ENCODE measurements at places on chromosomes 1 and 21.
A peak's percentile ranks its signal among the peaks of the same experiment; 100 is the strongest.

DNA sequence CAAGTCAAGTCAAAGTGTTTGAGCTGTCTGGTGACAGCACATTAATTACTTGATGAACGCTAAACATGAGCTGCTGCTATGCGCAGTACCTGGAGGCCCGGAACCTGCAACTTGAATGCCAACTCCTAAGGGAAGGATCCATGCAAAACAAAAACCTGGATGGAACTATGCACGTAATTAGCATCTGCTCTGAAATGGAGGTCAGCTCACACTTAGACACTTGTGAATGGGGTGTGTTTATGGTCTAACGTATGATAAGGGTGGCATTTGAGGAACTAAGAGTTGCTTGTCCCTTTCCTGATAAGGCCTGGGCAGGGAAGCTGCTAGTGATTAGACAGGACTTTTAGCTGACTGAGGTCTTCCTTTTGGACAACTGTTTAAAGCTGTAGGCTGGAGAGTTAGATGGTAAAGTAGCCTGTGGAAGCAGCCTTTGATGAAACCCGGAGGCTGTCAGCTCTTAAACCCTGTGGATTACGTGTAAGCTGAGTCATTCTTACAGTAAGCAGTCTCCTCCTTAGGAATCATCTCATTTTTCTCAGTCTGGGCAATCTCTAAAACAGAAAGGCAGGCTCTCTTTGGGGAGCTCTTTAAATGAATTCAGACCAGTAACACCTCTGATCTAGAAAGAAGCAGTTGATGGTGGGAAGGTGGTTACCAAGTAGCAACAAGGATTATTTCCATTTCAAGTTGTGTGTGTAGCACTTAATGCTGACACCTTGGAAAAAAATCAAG is 6.8 kb downstream of the TENT5C start:
- no peak overlapping the region for H3K4me3 ChIP-seq
- H3K27me3 ChIP-seq: no peaks in the 10 kb centered on the region
- DNase-seq: peak; percentile 42
- no peak overlapping the region for H3K27ac ChIP-seq

GRCh38 chr1:22275626-22276395 is 132.9 kb upstream of the WNT4 start:
- no peaks in the 10 kb centered on the region for H3K27me3 ChIP-seq
- H3K36me3 ChIP-seq: no peaks in the 10 kb centered on the region
- DNase-seq: peak; percentile 70
- no peak overlapping the region for H3K4me3 ChIP-seq
- H3K27ac ChIP-seq: no peak overlapping the region
- H3K4me1 ChIP-seq: no peaks in the 10 kb centered on the region

DNA sequence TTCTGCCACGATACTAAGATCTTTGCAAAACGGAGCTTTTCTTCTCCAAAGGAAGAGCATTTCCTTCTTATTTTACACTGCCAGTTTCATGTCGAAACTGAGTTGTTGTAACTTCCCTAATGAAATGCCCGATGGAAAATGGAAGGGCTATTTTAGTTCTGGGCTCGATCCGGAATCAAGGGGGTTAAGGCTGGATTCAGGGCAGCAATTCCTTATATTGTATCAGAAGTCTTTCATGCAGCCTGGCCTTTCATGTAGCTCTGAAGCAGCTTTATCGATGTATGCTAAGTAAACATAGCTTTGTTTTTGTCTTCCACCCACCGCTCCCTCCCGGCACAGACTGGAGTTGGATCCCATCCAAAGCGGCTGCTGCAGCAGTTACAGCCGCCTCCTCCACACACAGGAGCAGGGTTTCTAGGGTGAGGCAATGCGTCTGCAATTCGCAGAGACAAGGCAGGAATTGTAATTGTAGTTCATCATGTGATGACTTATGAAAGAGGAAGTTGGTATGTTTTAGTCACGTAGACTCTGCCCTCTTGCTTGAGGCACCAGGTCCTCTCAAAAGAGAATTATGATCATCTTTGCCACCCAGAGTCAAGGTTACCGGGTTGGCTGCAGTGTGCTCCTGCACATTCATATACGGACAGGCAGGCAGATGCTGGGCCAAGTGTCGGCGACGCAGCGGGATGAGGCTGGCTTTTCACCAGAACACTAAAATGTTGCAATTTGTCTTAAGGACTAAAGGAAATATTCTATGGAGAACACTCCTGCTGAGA is 2.6 kb upstream of the IRF2BP2 start:
- H3K4me3 ChIP-seq: no peak overlapping the region
- no peaks in the 10 kb centered on the region for H3K27me3 ChIP-seq
- peaks cover 3% of the 10 kb centered on the region for H3K4me1 ChIP-seq
- H3K36me3 ChIP-seq: peaks cover 1% of the 10 kb centered on the region
- peak overlapping the region; percentile 3 for H3K27ac ChIP-seq

DNA sequence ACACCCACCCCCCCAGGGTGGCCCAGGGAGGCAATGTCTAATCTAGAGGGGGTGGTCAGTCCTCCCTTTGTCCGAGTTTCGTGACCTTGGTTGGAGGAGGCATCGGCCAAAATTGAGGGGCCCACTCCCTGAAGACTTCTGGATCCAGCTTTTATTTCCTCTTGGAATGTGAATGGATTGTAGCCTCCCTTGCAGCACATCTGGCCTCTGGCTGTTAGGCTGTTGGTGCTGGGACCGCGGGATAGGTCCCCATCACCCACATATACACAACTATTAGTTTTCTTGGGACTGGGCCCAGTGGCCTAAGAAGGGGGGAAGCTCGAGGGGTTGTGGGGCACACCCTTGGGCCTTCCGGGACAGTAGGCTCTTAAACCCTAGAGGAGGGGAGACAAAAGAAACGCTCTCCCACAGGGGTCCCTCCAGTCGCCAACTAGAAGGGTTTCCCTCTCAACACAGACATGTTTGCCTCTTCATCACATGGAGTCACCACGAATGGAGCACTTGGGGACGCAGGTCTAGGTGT is 2.5 kb downstream of the LHX4 start:
- H3K4me3 ChIP-seq: no peak overlapping the region
- H3K36me3 ChIP-seq: no peaks in the 10 kb centered on the region
- DNase-seq: peak; percentile 19
- peaks cover 73% of the 10 kb centered on the region for H3K27me3 ChIP-seq
- no peak overlapping the region for H3K27ac ChIP-seq
- H3K4me1 ChIP-seq: no peaks in the 10 kb centered on the region

DNA sequence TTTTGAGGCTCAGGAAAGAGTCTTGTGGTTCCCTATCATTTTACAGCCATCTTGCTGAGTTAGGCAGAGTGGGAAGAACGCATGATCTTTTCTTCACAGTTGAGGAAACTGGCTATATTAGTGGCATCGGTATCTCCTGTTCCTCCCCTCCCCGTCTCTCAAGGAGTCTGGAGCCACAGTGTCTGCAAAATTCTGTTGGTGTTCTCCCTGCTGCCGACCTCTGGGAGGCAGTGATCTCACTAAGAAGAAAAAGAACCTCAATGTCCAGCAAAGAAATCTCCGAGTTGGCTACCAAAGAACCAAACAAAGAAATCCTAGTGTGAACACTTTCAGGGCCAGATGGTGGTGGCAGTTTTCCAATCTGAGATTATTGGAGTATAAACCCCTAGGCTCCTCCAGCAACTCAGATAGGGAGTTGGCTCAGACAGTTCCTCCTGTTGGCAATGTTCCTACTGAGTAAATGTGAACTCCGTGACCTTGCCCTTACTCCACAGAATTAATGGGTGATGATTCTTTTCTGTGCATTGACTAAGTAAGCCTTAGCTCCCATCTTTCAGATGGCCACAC is 41.2 kb downstream of the PRAMEF20 start:
- H3K4me3 ChIP-seq: no peak overlapping the region
- no peaks in the 10 kb centered on the region for H3K36me3 ChIP-seq
- DNase-seq: no peak
- H3K27ac ChIP-seq: no peak overlapping the region

DNA sequence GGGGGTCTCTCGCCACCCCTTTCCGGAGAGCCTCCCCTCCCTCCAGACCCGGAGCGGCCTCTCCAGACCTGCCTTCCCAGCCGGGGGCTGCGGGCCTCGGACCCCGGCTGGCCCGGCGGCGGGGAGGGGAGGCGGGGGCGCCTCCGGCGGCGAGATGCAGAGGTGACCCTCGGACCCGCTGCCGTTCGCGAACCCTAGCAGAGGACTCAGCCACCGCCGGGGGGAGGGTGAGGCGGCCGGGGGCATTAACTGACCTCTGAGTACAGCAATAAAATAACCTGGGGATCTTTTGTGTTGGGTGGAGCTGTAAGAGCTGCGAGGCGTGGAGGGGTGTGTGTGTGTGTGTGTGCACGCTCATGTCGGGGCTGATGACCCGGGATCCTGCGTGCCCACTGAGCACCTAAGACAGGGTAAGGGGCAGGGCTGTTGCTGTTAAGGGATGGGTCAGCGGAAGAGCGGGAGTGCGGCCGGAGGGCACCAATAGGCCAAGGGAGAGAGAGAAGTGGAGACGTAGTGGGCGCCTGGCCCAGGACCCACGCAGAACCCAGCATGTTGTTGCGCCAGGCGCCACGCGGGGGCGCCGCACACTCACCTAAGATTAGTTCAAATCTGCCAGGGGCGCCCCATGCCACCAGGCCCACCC is 6.3 kb downstream of the HAPLN2 start:
- no peaks in the 10 kb centered on the region for H3K4me1 ChIP-seq
- peaks cover 20% of the 10 kb centered on the region for H3K27me3 ChIP-seq
- peak; percentile 40 for DNase-seq

DNA sequence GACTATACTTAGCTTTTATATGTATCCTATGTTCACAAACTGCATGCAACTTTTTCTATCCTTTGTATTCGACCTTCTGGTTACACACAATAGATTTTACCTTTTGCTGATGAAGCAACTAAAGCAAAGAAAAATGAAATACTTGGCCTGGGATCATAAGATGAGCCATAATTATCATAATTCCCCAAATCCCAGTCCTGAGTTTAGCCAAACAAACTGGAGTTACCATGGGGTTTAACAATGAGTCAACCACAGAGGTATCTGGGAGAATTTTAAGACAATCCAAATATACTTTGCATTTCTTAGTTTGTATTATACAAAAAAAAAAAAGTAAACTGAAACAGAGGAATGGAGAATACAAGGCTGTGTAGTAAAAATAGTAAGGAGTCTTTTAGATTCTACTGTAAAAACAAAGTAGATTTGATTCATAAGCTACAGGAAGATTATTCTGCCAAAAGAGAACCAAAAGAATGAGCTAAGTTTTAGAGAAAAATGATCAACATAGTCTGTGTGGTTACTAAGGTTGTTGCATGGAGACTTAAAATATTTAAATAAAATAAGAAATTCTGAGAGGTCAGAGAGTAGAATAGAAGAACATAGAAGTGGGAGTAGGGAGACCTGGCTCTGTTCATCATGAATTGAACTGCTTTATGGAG is 60.4 kb upstream of the GORAB start:
- H3K36me3 ChIP-seq: no peaks in the 10 kb centered on the region
- H3K4me1 ChIP-seq: no peaks in the 10 kb centered on the region
- no peak overlapping the region for H3K27ac ChIP-seq

DNA sequence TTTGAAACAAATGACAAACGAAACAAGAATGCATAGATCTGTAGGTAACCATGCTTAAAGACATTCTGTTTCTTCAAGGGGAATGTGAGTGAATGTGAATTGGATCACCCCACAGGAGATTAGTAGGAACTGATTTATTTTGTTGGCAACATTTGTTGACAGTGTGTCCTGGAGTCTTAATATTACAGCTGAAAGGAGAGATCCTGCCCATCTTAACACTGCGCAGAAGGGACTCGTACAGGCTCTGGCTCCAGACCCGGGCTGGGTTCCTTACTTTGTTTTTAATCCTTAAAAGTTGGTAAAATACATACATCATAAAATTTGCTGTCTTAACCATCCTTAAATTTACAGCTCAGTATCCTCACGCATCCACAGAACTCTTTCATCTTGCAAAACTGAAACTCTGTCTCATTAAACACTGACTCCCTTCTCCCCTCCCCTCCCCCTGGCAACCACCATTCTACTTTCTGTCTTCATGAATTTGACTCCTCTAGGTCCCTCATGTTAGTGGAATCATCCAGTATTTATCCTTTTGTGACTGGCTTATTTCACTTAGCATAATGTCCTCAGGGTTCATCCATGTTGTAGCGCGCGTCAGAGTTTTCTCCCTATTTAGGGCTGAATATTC is 74.1 kb downstream of the GALNT2 start:
- no peak overlapping the region for H3K4me3 ChIP-seq
- H3K27me3 ChIP-seq: no peaks in the 10 kb centered on the region
- no peak for DNase-seq
- H3K36me3 ChIP-seq: no peaks in the 10 kb centered on the region

- H3K27me3 ChIP-seq: no peaks in the 10 kb centered on the region
- no peak overlapping the region for H3K4me3 ChIP-seq
- H3K36me3 ChIP-seq: peaks cover 2% of the 10 kb centered on the region
- no peak for DNase-seq
- H3K27ac ChIP-seq: no peak overlapping the region
Observed at GRCh38 chr1:204113896-204114295, 37.9 kb downstream of the ETNK2 start.

DNA sequence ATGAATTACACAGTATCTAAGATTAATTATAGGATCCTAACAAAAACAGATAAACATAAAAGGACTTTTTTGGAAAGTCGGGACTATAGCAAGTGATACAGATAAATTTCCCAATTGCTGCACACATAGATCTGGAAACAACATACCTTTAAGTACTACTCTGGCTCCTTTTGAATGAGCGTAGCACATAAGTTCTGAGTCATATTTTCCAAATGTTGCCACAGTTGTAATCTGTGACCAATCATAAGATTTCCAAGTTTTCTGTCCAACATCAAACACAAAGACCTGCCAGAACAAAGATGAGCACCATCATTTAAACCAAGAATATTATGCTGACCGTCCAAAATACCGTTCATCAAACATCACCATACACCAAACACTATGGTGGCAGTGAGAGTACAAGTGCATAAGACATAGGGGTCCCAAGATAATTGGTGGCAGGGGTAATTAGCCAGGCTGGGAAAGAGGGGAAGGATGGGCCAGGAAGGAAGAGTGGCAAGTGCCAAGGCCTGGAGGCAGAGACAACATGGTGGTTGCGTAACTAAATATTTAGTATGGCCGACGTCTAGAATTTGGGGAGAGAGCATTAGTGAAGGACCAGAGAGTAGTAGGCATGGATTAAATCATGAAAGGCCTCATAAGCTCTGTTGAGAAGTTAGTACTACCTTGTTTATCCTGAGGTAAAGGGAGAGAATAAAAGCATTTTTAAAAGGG is 3.6 kb downstream of the CTBS start:
- DNase-seq: no peak
- no peak overlapping the region for H3K27ac ChIP-seq
- H3K4me3 ChIP-seq: no peak overlapping the region
- no peaks in the 10 kb centered on the region for H3K27me3 ChIP-seq
- H3K36me3 ChIP-seq: no peaks in the 10 kb centered on the region
- no peaks in the 10 kb centered on the region for H3K4me1 ChIP-seq

Data from mesendoderm (in vitro differentiated cells).